Right renal cortex interstitium (tissue), 3 donors: ENCODE measurements at places on chromosomes 1 and 21. TPM values are rescaled to one million over a fixed set of nuclear protein-coding genes. Genes with fewer than 3 reads are reported as not detected.

The APCS gene
- polyA plus RNA-seq, result not detected

The FNDC10 gene
- 2.2 TPM for polyA plus RNA-seq

The PCBP3 gene
- 1.7 TPM for polyA plus RNA-seq

The ACTN2 gene
- 2.1 TPM for polyA plus RNA-seq

The SFN gene
- polyA plus RNA-seq, result 0.46 TPM

The CD160 gene
- polyA plus RNA-seq, result 1.2 TPM

The TTLL7 gene
- polyA plus RNA-seq, result 2.3 TPM

The RHBDL2 gene
- polyA plus RNA-seq, result 0.86 TPM

The CELA3B gene
- polyA plus RNA-seq, result not detected

The C1orf226 gene
- polyA plus RNA-seq, result 15.5 TPM

The LCE2C gene
- polyA plus RNA-seq, result not detected

The NBPF10 gene
- 2.8 TPM for polyA plus RNA-seq

The SYNJ1 gene
- polyA plus RNA-seq, result 15.9 TPM

The RSPO1 gene
- polyA plus RNA-seq, result 6.3 TPM

The LRRC42 gene
- polyA plus RNA-seq, result 46.9 TPM

The LGR6 gene
- polyA plus RNA-seq, result 1.2 TPM

The CFHR1 gene
- 0.21 TPM for polyA plus RNA-seq

The AGO1 gene
- 19.1 TPM for polyA plus RNA-seq

The LORICRIN gene
- not detected for polyA plus RNA-seq

The FCRLB gene
- polyA plus RNA-seq, result 3.3 TPM

The CGN gene
- 42.6 TPM for polyA plus RNA-seq

The OR10Z1 gene
- 0.07 TPM for polyA plus RNA-seq

The OR2AK2 gene
- polyA plus RNA-seq, result not detected

The AGMAT gene
- 35.5 TPM for polyA plus RNA-seq
